A549 treated with AZD2906 at 1 μM for 4 hours (cell line): ENCODE measurements at places on chromosomes 16 and 17. TPM values are rescaled to one million over a fixed set of nuclear protein-coding genes. Genes with fewer than 3 reads are reported as not detected.

The OTOP3 gene
- total RNA-seq, result not detected in 5 replicates

The PLLP gene
- total RNA-seq, result 1.4 to 1.7 TPM (median 1.6 TPM) in 5 replicates

The NR1D1 gene
- total RNA-seq, result 8.3 to 10.8 TPM (median 10.0 TPM) in 5 replicates

The CD300LG gene
- total RNA-seq, result not detected in 5 replicates
